ENCODE measurements at places on chromosomes 13 and 19.

GRCh38 chr19:19461671-19462622 is 53.4 kb downstream of the TSSK6 start:
- peak; percentile 90 for DNase-seq

DNA sequence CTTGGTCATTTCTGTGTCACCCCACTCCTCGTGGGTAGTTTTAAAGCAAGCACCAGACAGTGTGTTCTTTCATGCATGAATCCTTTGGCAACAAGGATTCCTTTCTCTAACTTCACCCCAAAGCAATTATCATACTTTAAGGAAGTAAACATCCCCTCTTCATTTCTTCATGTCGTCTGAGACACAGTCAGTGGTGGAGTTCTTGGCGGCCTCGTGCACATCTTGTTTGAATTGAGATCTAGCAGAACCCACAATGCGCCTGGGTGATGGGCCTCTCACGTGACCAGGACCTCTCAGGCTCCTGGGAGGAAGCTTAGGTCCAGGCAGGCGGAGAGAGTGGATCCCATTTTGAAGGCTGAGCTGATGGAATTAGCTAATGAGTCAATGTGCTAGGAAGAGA is 2.6 kb downstream of the ACSBG2 start:
- no peak for DNase-seq

GRCh38 chr13:36883824-36884223 is 36.2 kb downstream of the SMAD9 start:
- no peak for DNase-seq

DNA sequence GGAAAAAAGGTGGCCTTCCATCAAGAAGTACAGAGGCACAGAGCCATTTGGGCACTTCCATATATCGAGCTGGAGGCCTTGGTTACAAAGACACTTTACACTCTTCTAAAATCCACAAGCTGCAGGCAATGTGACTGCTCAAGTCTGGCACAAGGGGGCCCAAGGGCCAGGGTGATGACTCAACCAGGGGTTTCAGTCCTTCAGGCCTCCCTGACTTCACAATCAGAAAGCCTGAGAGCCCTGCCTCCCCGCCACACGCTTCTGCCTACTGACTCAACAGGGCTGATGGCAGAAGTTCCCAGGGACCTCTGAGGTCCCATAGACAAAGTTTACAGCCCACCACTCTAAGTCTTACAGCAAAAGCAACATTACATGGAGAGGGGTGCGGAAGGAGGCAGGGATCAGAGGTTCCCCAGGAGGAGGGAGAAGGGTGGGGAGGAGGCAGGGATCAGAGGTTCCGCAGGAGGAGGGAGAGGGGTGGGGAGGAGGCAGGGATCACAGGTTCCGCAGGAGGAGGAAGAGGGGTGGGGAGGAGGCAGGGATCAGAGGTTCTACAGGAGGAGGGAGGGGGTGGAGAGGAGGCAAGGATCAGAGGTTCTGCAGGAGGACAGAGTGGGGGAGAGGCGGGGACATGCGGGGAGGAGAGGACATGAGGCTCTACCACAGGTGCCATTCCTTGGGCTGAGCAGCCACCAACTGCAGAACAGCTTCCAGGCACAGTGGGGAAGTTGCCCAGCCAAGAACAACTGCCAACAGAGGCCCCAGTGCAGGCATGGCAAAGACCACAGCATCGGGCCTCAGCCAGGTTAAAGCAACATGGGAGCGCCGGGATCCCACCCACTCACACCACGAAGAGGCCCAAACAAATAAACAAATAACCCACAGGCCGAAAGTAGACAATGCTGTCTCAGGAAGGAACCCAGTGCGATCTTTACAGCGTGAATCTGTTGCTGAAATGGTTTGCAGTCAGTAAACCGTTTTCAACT is 52.0 kb downstream of the SLC7A1 start:
- DNase-seq, result no peak

- no peak for DNase-seq
Observed at GRCh38 chr13:20435616-20436368, 89.9 kb downstream of the CRYL1 start.

DNA sequence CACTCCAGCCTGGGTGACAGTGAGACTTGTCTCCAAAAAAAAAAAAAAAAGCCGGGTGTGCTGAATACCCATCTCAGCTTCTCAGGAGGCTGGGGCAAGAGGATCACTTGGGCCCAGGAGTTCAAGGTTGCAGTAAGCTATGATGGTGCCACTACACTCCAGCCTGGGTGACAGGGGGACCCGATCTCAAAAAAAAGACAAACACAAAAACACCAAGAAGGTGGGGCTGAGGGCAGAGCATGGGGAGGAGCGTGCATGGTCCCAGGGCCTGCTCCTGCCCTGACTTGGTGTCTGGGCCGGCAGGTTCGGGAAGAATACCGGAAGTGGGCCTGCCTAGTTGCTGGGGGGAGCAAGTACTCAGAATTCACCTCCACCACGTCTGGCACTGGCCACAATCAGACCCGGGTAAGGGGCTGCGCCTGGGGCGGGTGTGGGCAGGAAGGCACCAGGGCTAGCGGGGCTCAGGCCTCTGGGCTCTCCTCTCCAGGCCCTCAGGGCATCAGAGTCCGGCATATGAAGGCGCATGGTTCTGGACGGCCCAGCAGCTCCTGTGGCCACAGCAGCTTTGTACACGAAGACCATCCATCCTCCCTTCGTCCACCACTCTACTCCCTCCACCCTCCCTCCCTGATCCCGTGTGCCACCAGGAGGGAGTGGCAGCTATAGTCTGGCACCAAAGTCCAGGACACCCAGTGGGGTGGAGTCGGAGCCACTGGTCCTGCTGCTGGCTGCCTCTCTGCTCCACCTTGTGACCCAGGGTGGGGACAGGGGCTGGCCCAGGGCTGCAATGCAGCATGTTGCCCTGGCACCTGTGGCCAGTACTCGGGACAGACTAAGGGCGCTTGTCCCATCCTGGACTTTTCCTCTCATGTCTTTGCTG is 11.3 kb downstream of the DDX39A start:
- DNase-seq, result no peak

All from NCI-H510A (cell line).